ENCODE measurements at places on chromosomes 16 and 17. TPM values are rescaled to one million over a fixed set of nuclear protein-coding genes. Genes with fewer than 3 reads are reported as not detected.

Gene MAPT
- total RNA-seq = 0.04 TPM

Gene FOXN1
- 0.07 TPM for total RNA-seq

Gene SYNRG
- total RNA-seq = 12.3 TPM

Gene UMOD
- total RNA-seq = not detected

Gene SCARF1
- 0.10 TPM for total RNA-seq

Gene CBLN1
- 0.11 TPM for total RNA-seq

Gene MT1E
- total RNA-seq = 438 TPM

Gene ERN2
- not detected for total RNA-seq

Gene DUS2
- total RNA-seq = 26.6 TPM

Gene KCNAB3
- total RNA-seq = 1.0 TPM
